Thyroid gland (tissue), 4 donors: ENCODE measurements at places on chromosomes 13 and 19. TPM values are rescaled to one million over a fixed set of nuclear protein-coding genes. Genes with fewer than 3 reads are reported as not detected.

Gene CYP4F8
- not detected for total RNA-seq

Gene RINL
- total RNA-seq: 11.6 TPM

- H3K4me3 ChIP-seq: no peak overlapping the region
- no peak overlapping the region for H3K27ac ChIP-seq
- H3K36me3 ChIP-seq: no peaks in the 10 kb centered on the region
- no peaks in the 10 kb centered on the region for H3K4me1 ChIP-seq
- no peak for DNase-seq
These were observed 203.8 kb downstream of the ATP8A2 start for GRCh38 chr13:25575562-25575961.

GRCh38 chr13:23440821-23441618 lies 7.5 kb upstream of the SACS start:
- H3K27me3 ChIP-seq: no peaks in the 10 kb centered on the region
- DNase-seq: no peak
- H3K27ac ChIP-seq: no peak overlapping the region
- H3K4me1 ChIP-seq: no peaks in the 10 kb centered on the region

Gene CC2D1A
- 31.4 TPM for total RNA-seq

- H3K27ac ChIP-seq: no peak overlapping the region
- H3K4me1 ChIP-seq: no peaks in the 10 kb centered on the region
- H3K36me3 ChIP-seq: no peaks in the 10 kb centered on the region
- H3K4me3 ChIP-seq: no peak overlapping the region
These were observed 142.3 kb upstream of the FNDC3A start for GRCh38 chr13:48833412-48833811.

DNA sequence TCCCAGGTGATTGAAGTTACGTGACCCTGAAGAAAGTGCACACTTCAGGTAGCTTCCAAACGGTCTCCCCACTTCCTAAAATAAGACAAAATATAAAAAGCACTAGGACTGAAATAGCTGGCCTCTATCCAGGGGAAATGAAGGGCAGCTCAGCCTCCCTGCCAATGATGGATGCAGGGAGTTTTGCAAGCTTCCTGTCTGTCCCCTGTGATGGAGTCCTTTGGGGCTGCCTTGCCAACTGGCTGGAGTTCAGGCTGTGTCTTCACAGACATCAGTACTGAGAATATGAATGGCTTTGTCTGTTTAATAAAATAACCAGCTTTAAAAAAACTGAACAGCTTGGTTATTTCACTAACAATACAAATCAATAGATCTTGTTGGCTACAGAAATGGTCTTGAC lies 101.4 kb upstream of the GPR12 start:
- DNase-seq: no peak
- no peaks in the 10 kb centered on the region for H3K36me3 ChIP-seq
- no peak overlapping the region for H3K27ac ChIP-seq

Gene ING1
- total RNA-seq: 17.7 TPM
